ENCODE measurements at places on chromosomes 3 and 15.

- DNase-seq, result no peak
Observed at GRCh38 chr3:186965141-186965879, 35.0 kb downstream of the ST6GAL1 start.

GRCh38 chr3:59695860-59696259 lies 646.0 kb upstream of the CFAP20DC start:
- DNase-seq, result no peak

GRCh38 chr3:38097446-38098375 lies 39.2 kb downstream of the ACAA1 start:
- no peak for DNase-seq

DNA sequence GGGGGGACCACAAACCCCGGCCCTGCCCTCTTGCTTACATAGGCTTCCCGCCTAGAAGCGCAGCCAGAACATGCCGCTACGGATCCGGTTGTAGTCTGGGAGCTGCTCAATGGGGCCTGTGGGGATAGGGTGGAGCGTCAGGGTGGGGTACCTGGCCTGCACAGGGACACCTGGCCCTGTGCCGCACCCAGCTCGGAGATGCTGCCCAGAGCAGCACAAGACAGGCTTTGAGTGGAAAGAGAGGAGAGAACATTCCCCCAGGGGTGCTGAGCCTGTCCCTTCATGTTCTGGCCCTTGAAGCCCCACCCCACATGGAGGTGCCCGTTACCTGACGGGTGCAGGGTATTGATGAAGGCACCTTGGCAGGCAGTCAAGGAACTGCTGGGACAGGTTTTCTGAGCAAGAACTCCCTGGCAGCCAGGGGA lies 4.0 kb upstream of the COL7A1 start:
- DNase-seq, result no peak

GRCh38 chr15:67134067-67134838 lies 68.9 kb downstream of the SMAD3 start:
- peak; percentile 61 for DNase-seq

GRCh38 chr15:95591886-95592285 lies 738.6 kb upstream of the NR2F2 start:
- DNase-seq, result no peak

- DNase-seq, result no peak
Observed at GRCh38 chr3:18393906-18394305, 31.2 kb downstream of the SATB1 start.

GRCh38 chr3:101900316-101900715 lies 51.0 kb downstream of the NFKBIZ start:
- no peak for DNase-seq

DNA sequence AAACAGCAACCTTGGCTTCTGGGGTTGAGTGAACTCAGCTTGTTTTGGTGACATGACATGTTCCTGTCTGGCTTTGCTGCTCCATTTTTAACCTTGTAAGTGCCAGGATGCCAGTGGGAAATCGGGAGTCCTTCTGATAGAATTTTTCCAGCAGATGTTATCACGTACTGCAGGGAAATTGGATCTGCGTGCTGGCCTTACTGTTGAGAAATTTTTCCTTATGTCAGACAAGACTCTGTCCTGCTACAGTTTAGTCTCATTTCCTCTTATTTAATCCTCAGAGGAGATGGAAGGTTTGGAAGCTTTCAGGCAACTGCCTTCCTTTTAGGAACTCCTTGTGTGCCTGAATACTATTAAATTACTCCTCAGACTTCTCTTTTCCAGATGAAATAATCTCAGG lies 80.6 kb downstream of the PGPEP1L start:
- DNase-seq, result no peak

- DNase-seq, result no peak
Observed at GRCh38 chr3:152209060-152209459, 59.7 kb upstream of the MBNL1 start.

DNA sequence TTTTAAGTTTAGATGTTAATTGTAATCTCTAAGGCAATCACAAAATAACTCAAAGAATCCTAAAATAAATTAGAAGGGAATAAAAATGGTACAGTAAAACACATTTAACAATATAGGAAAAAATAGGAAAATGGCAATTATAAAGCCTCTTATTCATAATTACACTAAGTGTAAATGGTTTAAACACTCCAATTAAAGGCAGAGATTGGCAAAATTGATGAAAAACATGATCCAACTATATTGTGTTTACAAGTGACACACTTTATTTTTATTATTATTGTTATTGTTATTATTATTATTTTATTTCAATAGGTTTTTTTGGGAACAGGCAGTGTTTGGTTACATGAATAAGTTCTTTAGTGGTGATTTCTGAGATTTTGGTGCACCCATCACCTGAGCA lies 48.7 kb upstream of the DYNC1LI1 start:
- DNase-seq, result no peak

GRCh38 chr15:44584162-44584749 lies 47.3 kb downstream of the EIF3J start:
- DNase-seq, result peak; percentile 51

DNA sequence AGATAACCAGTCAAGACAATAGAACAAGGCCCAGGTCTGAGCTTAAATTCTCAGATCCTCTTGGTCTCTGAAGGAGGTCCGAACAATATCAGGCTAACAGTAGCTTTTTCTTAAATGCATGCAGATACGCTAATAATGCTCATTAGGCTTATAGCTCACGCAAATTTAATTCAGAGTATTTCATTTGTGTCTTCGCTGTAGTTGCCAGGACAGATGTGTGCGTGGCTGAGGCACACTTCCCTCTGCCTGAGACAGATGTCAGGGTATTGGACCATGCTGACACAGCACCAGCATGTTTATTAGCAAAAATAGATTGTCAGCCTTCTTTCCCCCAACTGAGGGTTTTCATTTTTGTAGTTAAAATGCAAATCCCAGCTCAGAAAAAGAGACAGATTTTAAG lies 102.9 kb upstream of the BFSP2 start:
- no peak for DNase-seq

- peak; percentile 46 for DNase-seq
Observed at GRCh38 chr15:60590935-60591495, 112.1 kb upstream of the ICE2 start.

DNA sequence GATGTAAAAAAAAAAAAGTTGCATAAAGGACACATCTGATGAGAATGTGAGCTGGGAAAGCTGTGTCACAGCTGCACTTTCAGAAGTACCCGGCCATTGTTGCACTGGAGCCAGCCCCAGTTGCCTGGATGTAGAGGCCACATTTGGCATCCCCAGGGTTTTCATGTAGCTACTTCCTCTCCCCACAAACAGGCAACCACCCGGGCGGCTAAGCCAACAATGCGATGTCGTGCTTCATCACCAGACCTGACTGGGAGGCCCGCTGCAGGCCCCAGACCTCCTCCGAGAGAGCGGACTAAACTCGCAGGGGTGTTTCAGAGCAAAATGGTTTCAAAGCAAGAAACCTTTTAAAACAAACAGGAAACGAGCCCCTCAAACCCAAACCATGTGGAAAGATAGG lies 142.3 kb downstream of the TMCO5A start:
- DNase-seq, result no peak

DNA sequence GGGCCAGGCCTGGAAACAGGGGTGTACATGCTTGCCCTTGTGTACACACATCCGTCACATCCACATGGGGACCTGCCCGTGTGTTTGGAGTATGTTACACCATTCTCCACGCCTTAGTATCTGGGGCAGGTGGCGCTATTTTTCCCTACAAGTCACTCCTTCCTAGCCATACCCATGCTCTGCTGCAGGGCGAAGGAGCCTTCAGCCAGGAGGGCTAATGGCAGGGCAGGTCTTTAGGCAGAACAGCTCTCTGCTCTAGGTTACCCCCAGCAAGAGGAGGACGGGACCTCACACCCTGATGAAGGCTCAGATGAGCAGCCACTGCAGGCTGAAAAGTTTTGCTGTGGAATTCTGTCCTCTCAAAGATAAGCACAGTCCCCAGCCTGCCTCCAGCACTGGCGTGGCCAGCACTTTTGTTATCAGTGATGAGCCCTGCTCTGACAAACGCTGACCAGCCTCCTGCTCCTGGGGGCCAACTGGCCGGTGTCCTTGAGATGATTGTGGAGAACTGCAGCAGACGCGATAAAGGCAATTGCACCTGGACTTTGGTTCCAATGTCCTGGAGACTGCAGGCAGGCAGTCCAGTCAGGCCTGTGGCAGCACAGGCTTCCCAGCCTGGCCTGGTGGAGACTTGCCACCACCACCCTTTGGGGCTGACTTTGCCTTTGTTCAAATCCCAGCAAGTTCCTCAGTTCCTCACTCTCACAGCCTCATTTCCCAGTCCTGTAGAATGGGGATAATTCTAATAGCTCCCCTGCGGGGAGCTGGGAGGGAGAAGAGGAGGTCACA lies 19.8 kb upstream of the PIGZ start:
- no peak for DNase-seq

- no peak for DNase-seq
Observed at GRCh38 chr3:115628075-115628412, 4.7 kb downstream of the GAP43 start.

GRCh38 chr3:185089343-185089742 lies 63.5 kb downstream of the C3orf70 start:
- no peak for DNase-seq

DNA sequence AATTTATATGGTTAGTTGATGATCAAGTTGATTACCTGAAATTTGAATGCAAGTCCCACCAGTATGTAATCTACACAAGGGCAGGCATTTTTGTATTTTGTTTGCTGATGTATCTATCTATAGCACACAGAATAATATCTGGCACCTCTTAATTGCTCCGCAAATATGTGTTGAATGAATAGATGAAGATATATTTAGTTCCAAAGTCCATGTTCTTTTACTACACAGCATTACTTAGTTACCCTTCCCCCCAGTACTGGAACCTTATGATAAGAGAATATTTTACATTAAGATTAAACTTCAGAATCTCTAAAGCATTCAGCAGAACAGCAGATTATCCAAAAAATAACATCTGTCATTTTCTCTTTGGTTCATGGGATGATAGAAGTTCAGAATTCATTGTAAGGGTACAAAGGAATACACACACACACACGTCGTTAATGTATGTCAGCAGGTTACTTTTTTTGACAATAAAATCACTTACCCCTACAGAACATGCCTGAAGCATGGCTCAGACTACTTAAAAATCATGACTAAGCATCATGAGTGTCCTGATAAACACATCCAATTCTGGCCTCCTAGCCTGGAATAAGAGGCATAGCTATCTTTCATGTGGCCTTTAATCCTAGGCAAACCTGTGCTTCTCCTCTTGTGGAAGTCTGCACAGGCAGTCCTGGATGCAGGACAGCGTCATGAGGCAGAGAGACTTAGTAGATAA lies 148.9 kb upstream of the TBC1D5 start:
- DNase-seq, result no peak

- DNase-seq, result no peak
Observed at GRCh38 chr3:114850898-114851297, 296.2 kb downstream of the ZBTB20 start.

GRCh38 chr3:175226444-175226843 lies 367.3 kb downstream of the NAALADL2 start:
- no peak for DNase-seq

DNA sequence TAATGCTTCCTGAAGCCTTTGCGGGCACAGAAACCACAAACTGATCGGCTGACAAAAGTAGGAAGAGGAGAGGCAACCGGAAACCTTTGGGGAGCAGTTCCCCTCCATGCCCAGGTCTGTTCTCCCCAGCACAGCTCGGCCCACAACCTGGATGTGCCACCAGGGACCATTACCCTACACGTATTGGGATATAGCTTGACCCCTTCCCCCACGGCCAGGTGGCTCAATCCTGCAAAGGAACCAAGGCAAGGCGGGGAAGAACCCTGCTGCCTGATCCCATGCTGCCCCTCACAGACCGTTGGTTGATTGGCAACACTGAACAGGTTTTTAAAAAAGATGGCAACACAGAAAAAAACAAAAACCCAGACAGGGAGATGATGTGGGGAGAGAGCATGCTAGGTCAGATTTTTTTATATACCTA lies 19.7 kb upstream of the TCAIM start:
- no peak for DNase-seq

GRCh38 chr3:27165321-27165721 lies 203.9 kb downstream of the NEK10 start:
- no peak for DNase-seq

DNA sequence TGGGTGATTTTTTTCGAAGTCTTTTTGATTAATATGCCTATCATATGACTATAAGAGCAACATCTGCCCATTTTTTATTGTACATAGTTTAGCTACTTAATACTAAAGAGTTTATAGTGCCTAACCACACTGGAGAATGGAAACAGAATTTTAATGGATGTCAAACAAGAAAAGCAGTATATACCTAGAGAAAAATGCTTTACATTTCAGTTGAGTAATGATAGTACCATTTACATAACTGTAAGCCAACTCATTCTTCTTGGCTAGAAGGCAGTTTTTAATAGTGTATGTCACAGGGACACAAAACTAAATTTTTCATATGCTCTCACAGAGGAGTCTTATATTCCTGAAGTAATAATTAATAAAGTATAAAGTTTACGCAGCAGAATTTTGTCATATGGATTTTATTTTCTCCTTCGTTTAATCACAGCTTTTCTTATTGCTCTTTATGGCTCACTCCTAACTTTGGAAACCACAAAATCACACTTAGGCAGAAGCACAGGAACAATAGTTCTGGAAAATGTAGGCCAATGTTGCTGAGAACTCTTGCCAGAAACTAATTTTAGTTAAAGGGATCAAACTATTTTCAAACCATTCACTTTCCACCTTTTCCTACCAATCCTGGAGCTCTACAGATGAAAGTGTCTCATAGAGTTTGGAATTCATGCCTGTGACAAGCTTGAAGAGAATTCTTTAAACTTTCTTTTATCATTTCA lies 243.6 kb downstream of the ZIC1 start:
- DNase-seq, result no peak

GRCh38 chr3:160748787-160749186 lies 7.2 kb upstream of the PPM1L start:
- DNase-seq, result no peak

DNA sequence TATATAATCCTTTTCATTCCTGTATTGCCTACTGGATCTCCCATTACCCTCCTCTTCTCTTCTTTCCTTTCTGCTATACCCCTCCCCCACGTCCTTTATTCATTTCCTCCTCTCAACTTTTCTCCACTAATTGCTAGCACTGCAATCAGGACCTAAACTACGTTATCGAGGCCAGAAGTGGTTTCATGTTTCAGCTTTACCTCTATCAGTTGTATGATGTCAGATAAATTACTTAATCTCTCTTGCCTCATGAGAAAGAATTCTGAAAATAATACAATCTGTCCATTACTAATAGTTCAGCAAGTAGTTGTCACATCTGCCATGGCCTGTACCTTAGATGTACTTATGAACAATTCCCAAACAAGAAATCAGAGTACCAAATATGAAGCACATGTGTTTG lies 10.6 kb downstream of the POPDC2 start:
- DNase-seq, result no peak

- DNase-seq, result peak; percentile 57
Observed at GRCh38 chr3:186772701-186773417, 10.5 kb upstream of the EIF4A2 start.

All from activated CD4-positive, alpha-beta T cell treated with anti-CD3 and anti-CD28 coated beads for 4 hours (primary cell).